ENCODE measurements at places on chromosomes 4 and X.

DNA sequence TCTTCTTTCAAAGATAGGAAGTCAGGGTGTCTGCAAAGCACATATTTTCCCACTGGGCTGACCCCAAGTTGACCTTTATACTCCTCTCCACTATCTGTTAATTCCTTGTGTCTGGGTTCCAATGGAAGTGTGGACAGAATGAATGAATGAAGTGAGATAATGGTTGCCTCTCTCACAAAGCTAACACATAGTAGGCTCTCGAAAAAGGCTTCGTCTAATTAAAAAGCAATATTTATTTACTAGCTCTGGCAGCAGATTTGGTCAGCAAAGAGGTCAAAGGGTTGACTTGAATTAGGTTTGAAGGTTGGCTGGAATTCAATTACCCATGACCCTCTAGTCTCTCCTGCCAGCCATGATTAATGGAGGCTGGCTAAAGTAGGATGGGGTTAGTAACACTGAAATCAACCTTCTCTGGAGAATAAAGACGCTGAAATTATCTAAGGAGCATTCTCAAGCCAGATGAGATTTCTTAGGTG is 280.3 kb upstream of the KLF3 start:
- no peak for DNase-seq

DNA sequence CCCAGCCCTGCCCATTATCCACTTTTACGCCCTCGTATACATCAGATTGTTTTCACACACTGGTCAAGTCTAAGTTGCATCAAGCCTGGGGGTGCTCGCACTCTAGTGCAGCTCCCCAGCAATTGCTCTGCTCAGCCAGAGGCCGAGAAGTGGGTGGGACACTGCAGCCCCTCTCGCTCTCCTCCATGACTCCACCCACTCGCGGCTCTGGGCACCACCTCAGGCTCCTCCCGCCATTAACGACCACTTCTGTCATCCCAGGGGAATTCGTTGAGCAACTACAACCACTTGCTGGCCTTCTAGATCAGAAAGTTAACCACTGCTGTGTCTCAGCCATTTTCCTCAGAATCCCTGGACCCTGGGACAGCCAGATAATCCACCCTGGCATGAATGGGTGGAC is 53.6 kb downstream of the ETNPPL start:
- no peak for DNase-seq

GRCh38 chr4:17605236-17605635 is 9.2 kb upstream of the MED28 start:
- no peak for DNase-seq

DNA sequence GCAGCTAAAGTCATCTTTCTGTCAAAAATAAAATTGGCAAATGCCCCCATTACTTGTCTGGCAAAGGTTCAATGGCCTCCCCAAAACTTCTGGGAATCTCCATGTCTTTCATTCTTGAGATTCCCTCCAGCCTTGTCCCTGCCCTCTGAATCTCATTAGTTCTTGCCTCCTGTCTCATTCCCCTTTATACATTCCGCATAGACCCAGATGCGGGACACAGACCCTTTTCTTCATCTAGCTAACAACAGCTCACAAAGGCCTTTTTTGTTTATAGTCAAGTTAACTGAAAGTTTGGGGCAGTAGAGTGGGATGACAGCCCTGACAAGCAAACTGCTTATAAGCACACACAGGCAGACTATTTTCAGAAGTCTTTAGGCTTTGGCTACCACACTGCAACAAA is 306.1 kb upstream of the FAM241A start:
- no peak for DNase-seq

DNA sequence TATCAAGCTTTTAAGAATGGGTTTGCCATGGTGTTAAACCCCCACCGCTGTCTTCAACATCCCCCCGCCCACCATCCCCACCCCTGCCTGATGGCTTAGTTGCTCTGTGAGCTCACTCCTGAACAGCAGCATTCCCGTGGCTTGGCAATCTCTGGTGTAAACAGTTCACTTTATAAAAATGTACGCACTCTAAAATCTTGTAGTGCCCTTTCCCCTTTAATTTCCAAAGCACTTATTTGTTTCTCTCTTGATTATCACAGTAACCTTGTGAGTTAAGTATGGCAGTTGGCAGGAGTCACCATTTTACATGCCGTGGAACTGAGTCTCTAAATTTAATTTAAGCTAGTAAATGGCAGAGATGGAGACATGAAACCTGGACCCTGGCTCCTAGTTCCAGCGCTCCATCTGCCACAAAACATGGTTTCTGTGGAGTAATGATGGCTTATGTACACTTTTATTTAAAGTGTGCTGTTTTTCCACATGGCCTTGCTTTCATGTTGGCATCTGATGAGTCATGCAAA is 123.1 kb downstream of the AFF1 start:
- no peak for DNase-seq

GRCh38 chr4:184434501-184435066 is 39.8 kb downstream of the IRF2 start:
- DNase-seq, result no peak

DNA sequence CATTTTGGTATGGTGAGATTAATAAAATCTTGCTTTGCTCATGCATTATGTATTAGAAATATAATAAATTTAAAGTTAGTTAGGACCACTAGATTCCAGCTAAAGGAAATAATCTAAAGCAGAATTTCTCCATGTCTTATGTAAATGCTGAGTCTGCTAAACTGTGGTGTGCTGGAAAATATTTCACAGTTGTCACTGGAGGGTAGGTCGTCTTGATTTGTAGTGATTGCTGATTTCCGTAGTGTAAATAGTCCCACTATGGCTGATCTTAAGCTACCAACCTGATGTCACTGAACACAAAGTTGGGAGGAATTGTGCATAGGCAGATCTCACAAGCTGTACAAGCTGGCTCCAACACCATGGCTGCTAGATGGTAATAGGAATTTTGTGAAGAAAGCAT is 133.4 kb upstream of the NR3C2 start:
- no peak for DNase-seq

DNA sequence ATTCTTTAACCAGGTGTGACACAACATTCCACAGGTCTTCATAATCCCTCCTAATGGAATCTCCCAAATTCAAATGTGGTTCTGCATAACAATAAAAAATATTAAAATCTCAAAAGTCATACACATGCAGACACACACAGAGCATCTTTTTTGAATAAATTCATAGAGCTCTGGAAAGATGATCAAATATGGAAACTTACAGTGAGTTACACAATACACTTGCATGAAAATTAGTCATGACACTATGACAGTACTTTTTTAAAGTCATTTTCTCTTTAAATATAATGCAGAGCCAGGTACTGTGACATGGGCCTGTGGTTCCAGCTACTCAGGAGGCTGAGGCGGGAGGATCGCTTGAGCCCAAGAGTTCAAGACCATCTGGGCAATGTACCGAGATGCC is 38.9 kb downstream of the DDX60L start:
- no peak for DNase-seq

GRCh38 chr4:44279066-44279465 is 169.5 kb downstream of the KCTD8 start:
- no peak for DNase-seq

DNA sequence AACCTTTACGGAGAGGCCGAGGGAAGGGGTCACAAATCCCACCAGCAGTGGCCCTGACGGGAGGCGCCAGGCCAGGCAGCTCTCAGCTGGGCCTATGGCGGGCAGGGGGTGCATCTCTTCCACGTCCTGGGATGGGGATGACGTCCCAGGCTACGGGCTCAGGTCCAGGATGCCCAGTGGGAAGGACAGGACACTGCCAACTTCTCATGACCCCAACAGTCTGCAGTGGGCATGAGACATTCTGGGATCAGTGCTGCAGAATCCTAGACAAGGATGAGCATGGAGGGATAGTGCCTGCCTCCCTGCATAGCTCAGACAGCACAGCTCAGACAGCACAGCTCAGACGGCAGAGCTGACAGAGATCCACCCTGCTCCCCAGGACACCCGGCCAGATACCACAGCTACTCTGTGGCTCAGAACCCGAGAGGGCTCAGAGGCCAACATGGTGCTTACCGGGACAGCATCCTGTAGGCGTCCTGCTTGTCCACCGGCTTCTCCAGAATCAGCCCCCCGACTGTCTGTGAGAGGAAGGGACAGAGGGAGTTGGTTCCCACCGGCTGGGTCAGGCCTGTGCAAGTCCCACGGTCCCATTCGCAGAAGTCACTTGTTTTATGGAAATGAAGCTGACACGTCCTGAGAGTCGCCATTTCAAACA is 17.3 kb downstream of the ASMTL start:
- DNase-seq, result no peak

GRCh38 chr4:146835096-146835495 is 110.6 kb downstream of the TTC29 start:
- DNase-seq, result no peak

GRCh38 chrX:39262641-39263040 is 461.4 kb downstream of the MID1IP1 start:
- no peak for DNase-seq

- DNase-seq, result no peak
Measured at GRCh38 chr4:189850239-189850856, 90.3 kb upstream of the FRG1 start.

DNA sequence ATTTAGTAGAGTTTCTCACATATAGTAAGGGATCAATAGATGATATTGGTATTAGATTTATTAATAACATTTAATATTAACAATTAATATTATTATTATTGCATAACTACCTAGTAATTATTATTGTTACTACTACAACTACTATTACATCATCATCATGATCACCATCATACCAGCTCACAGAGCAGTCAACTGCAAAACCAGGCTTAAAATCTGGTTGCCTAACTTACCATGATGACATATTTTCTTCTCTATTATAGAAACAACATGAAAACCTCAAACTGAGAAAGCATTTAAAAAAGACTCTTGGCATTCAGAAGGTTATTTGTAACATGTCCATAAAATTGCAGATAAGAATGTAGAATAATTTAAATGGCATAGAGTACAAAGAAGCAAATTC is 247.0 kb upstream of the TTC29 start:
- no peak for DNase-seq

- DNase-seq, result no peak
Measured at GRCh38 chr4:94741304-94741703, 16.5 kb upstream of the BMPR1B start.

- no peak for DNase-seq
Measured at GRCh38 chr4:13036841-13037240, 447.3 kb downstream of the RAB28 start.

DNA sequence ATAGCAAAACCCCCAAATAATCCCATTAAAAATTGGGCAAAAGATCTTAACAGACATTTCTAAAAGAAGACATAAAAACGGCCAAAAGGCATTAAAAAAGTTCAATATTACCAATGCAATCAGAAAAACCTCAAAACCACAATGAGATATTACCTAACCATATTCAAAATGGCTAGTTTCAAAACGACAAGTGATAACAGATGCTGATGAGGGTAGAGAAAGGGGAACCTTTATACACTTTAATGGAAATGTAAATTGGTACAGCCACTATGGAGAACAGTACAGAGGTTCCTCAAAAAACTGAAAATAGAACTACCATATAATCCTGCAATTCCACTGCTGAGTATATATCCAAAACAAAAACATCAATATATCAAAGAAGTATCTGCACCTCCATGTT is 6.2 kb downstream of the AADAT start:
- DNase-seq, result no peak

DNA sequence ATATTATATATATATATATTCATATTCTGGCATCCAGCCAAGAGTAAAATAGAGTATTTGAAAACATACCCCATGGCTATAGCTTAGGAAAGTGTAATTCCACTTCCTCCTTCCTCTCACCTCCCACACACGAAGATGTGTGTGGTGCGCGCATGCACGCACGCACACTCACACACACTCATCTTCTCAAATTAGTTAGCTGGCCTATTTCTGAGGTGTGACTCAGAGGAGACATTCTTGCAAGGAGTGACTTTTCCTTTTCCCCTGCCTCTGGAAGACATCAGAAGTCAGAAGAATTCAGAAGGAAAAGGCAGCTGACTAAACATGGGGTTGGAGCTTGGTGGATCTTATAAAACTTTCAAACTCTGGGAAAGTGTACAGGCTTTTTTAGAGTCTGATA is 8.8 kb downstream of the ENPEP start:
- DNase-seq, result no peak

DNA sequence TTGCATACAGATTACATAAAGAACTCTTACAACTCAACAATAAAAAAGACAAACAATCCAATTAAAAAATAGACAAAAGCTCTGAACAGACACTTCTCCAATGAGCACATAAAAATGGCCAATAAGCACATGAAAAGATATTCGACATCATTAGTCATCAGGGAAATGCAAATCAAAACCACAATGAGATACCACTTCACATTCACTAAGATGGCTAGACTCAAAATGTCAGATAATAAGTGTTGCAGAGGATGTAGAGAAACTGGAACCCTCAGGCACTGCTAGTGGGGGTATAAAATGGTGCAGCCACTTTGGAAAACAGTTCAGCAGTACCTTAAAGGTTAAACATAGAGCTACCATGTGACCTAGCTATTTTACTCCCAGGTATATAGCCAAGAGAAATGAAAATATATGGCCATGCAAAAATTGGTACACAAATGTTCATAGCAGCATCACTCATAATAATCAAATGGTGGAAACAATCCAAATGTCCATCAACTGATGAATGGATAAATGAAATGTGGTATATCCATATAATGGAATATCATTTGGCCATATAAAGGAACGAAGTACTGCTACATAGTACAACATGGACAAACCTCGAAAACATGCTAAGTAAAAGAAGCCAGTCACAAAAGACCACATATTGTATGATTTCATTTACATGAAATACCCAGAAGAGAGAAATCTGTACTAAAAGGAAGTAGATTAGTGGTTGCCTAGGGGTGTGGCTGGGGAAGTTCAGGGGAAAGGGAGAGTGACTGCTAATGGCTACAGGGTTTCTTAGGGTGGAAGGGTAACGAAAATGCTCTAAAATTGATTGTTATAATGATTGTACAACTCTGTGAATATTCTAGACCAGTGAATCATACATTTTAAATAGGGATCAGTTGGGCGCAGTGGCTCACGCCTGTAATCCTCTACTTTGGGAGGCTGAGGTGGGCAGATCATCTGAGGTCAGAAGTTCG is 29.4 kb downstream of the SASH3 start:
- no peak for DNase-seq

GRCh38 chr4:89939546-89939945 is 44.9 kb downstream of the MMRN1 start:
- no peak for DNase-seq

- DNase-seq, result no peak
Measured at GRCh38 chr4:189507060-189507459, 433.6 kb upstream of the FRG1 start.

DNA sequence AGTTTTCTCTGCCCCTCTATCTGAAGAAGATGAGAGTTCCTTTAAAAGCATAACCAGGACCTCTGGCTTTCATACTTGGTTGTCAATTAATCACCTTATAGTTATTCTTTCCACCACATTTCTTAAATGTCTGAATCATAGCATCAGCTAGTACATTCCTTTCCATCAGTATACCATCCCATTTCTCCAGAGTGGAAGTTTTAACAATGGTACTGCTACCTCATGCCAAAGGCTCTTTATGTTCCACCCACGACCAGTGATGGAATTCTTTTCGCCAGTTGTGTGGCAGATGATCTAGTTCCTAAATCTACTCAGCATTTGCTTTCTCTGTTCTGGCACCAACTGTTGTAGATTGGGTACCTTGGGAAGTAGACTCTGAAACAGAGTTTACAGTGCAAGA is 379.8 kb downstream of the ZNF674 start:
- DNase-seq, result no peak

GRCh38 chr4:186770481-186771175 is 47.0 kb upstream of the FAT1 start:
- no peak for DNase-seq

- no peak for DNase-seq
Measured at GRCh38 chr4:8731364-8731763, 138.8 kb downstream of the CPZ start.

- DNase-seq, result no peak
Measured at GRCh38 chrX:119684916-119685224, 8.1 kb downstream of the SEPTIN6 start.

GRCh38 chrX:39827951-39828350 is 269.8 kb downstream of the BCOR start:
- DNase-seq, result no peak
